ENCODE measurements at places on chromosomes 7 and 10.
A peak's percentile ranks its signal among the peaks of the same experiment; 100 is the strongest.

DNA sequence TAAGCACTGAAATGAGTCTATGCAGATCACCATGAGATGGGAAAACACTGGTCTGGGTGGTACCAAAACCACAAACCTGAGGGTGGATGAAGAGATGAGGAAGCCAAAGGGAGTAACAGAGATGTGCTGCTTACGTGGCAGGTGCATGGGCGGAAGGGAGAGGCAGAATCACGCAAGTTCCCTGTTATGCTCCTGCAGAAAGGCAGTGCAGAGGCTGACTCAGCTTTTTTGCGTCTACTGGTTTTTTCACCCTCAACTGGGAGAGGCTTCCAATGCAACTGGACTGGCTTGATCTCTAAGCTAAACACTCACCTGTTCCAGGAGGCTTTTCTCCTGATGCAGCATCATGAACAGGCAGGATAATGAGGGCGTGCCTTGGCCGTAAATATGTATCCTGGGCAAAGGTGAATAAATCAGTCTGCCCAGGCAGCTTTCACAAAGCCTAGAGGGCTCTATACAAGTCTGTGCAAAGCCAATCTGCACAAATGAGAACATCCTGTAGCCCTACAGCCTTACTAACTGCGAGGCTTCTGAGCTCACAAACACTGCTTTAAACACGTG is 95.4 kb upstream of the AFAP1L2 start:
- peak; percentile 73 for DNase-seq

GRCh38 chr7:94239661-94240234 is 154.9 kb upstream of the COL1A2 start:
- DNase-seq, result no peak

GRCh38 chr10:35126062-35126529 is 550 bp upstream of the CREM start:
- DNase-seq, result no peak

- DNase-seq, result no peak
Observed at GRCh38 chr10:99750641-99751040, 18.6 kb downstream of the CUTC start.

DNA sequence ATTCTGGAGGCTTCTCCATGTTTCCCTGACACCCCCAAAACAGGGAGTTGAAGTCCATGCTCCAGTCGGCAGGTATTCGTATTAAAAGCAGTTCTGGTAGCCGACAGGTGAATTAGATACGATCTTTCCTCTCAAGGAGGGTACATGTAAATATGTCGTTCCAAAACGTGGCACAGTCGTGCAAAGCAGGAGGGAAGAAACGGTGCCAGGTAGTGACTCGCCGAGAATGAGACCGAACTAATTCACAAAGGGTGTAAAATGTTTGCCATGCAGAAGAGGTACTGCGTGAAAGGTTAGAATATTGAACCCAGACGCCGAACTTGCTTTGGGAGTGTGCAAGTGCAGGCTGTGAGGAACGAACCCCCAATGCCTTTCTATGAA is 483 bp downstream of the EDRF1 start:
- DNase-seq, result peak; percentile 39

DNA sequence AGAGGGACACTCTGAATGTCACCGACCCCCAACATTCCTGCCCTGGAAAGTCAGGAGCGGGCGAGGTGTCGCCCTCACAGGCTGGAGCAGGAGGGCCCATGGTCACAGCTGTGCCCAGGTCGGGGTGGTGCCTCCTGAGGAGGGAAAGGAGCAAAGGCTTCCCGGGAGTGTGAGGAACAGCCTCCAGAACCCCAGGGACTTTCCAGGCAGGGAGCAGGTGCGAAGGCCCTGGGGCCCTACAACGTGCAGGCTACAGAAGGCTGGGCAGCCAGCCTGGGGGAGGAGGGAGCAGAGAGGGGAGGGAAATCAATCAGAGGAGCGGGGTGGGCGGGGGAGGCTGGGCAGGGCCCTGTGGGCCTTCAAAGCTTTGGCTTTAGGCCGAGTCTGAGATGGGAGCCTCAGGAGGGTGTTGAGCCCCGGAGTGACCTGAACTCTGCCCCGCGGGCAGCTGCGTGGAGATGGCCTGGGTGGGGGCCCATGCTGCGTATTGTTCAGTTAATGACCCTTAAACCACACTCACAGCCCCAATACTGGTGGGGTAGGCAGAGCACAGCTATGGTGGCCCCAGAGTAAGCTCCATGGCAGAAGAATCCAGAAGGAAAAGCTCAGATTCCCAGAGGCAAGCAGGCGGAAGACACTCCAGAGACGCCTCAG is 44.2 kb upstream of the PPP2R2D start:
- DNase-seq, result no peak

- DNase-seq, result no peak
Observed at GRCh38 chr7:27846388-27846787, 106.4 kb downstream of the TAX1BP1 start.

GRCh38 chr7:151891753-151892152 is 14.8 kb upstream of the PRKAG2 start:
- DNase-seq, result no peak

GRCh38 chr10:8033812-8034465 is 20.5 kb upstream of the GATA3 start:
- DNase-seq, result no peak

DNA sequence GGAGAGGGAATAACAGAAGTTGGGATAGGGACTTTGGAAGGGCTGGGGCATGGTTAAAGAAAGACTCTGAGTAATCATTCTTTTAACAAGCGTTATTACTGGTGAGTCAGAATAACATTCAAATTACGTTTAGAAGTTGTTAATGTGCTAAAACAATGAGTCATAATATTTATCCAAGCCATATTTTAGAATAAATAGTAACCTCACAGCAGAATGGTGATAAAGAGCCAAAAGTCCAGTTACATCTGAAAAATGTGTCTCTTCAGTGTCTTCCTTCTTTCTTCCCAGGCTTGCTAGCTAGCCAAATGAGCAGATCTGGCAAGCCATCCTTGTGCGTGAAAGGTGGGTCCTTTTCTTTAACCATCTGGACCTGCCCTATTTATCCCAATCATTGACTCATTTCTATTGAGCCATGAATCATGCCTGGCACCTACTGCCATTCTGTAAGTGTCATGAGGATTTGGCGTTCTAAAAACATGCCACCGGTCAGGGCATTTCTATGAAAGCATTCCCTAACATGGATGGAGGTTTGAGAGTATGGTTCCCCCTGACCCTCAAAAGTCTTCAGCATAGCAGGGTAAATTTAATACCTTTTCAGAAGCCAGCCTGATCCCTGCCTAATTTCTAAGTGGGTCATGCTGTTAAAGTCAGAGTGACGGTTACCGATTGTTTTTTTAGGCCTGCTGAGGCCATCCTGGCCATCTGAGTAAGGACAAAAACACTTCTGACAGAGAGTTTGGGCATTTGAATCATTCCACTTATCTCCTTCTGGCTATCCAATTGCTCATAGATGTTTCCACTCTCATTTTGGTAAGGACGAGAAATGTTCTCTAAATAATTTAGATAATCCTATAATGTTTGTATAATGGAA is 26.9 kb downstream of the MYPN start:
- no peak for DNase-seq

- DNase-seq, result no peak
Observed at GRCh38 chr7:5657901-5658300, 123.6 kb downstream of the RNF216 start.
